Stimulated activated CD8-positive, alpha-beta memory T cell treated with anti-CD3 and anti-CD28 coated beads, Interleukin-7, amount 100 ng/mL, for 1 hour (primary cell): ENCODE measurements at places on chromosomes 16 and 17.

DNA sequence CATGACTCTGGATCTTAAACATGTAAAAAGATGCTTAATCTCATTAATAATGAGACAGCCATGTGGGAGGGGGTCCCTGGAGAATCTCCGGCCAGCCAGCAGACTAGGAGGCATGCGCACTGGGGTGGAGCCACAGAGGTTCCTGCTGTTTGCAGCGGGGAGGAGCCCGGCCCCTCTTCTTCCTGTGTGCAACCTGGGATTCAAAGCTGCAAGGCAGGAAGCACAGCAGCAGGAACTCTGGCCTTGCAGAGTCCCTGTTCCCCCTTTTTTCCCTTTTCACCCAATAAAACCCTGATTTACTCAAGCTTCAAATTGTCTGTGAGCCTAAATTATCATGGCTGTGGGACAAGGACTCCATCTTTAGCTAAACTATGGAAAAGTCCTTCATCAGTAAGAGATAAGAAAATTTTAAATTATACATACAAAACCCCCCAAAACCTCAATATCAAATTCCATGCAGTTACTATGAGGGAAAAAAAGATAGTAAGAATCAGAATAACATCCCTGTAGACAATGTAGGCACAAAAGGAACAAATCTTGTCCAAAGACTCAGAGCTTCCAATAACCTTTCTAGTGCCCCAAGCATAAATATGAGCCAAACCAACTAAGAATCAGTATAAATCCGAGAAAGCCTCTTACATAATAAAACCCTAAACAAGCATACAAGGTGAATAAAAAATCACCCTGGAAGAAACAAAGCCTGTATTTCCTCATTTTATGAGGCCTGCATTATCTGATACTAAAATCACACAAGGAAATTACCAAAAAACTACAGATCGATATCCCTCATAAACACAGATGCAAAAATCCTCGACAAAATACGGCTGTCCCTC is 12.1 kb downstream of the CFDP1 start:
- no peak for DNase-seq

GRCh38 chr16:47886631-47887415 is 269.0 kb downstream of the ABCC12 start:
- DNase-seq, result no peak

GRCh38 chr17:50618300-50618699 is 16.4 kb upstream of the ABCC3 start:
- no peak for DNase-seq

DNA sequence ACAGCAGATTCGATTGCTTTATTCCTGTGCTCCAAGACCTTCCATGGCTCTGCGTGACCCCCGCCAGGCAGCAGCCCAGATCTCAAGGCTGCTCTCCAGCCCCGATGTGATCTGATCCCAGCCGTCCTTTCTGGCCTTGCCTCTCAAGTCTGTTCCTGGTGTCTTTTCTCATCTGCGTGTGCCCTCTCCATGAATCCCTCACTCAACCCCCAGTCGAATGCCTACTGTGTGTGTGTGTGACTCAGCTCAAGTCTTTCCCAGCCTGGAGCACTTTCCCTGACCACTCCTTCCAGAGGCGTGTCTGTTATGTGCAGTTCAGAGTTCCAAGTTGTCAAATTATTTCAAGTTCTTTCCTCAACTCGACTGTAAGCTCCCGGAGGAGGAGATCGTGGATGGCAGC is 64.0 kb downstream of the MRM1 start:
- DNase-seq, result no peak
